ENCODE measurements at places on chromosomes 3 and 15.

DNA sequence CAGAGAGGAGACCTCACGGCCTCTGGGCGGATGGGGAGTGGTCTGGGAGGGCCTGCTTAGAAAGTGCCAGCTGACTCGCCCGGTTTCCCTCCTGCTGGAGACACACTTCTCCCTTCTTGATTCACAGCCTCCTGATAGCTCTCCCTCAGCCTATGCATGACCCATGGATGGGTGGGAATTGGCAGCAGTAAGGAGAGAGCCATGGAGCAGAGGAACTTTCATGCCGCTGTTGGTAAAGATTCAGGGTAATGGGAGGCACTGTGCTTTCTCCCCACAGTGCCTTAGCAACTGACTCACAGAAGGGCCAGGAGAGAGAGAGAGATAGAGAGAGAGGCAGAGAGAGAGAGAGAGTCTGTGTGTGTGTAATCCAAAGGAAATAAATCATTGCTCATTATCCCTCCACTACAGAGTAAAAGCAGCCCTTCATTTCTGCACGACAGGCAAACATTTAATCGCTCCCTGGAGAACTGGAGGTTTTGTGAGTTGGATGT is 82.8 kb downstream of the SEMA5B start:
- no peak for DNase-seq

DNA sequence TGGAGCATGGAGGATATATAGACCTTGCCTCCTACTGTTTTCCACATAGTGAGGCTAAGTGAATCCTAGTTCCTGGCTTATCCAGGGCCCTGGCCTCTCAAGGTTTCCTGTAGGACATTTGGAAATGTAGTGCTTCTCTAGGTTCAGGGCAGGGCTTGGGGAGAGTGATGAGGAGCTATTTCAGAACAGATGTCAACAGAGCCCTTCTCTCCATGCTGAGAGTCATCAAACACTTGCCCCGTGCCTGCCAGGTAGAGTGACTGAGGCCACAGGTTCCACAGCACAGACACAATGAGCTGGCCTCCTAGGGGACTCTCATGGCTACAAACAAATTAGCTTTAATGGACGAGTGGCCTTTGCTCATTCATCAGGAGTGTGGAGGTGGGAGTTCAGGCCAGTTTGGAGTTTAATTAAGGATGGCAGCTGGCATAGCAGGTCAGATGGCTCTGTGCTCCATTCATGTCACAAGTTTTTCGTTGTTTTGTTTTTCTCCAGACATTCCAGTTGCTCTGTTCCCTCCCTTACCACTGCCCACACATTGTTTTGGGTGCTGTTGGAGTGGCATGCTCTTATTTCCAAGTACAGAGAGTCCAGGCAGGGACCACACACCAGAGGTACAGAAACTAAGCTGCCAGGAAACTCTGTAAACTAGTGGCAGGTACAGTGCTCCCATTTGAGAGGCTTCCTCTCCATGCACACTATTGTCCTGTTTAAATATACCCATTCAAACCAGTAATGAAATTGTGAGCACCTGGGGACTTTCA is 189.8 kb downstream of the RYR3 start:
- DNase-seq: no peak

- no peak for DNase-seq
Observed at GRCh38 chr3:134955874-134956273, 160.8 kb downstream of the EPHB1 start.

GRCh38 chr3:100717637-100718487 is 8.6 kb downstream of the TFG start:
- no peak for DNase-seq

DNA sequence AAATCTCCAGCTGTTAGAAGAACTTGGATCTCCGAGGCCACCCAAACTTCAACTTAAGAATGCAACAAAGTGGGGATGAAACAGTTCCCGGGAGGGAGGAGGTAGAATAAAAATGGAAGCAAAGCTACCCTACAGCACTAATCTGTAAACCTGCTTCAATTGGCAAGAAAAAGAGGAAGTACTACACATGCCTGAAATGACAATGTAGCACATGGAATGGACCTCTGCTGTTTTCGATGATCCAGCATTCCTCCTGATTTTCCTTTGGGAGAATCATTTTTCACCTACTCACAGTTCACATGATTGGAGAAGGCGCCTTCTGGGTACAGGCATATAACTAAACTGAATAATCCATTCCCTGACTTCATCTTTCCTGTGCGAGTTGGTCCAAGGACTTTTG is 1081.5 kb downstream of the FHIT start:
- DNase-seq: no peak

GRCh38 chr15:56244811-56245576 is 1.3 kb upstream of the RFX7 start:
- peak; percentile 89 for DNase-seq

- peak; percentile 43 for DNase-seq
Observed at GRCh38 chr15:33675246-33675645, 293.1 kb upstream of the CHRM5 start.

DNA sequence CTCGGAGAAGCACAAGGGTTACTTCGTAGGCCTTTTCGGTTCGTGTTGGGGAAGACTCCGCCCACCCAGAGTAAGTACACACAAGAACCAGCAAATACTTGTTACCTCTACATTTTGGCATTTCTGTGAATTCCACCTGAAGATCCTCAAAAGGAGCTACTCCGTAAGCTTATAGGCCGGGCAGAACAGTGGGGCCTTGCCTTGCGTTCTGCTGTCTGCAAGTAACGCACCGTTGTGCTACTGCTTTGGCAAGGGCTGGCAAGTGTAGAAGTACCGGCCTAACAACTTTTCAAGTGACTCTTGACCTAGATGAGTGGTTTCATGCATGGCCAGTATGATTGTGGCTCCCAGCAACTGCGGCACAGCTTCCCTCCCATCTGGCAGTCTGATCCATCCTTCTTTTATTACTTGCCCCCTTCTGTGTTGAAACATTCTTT is 6.4 kb upstream of the DNAAF4 start:
- no peak for DNase-seq

DNA sequence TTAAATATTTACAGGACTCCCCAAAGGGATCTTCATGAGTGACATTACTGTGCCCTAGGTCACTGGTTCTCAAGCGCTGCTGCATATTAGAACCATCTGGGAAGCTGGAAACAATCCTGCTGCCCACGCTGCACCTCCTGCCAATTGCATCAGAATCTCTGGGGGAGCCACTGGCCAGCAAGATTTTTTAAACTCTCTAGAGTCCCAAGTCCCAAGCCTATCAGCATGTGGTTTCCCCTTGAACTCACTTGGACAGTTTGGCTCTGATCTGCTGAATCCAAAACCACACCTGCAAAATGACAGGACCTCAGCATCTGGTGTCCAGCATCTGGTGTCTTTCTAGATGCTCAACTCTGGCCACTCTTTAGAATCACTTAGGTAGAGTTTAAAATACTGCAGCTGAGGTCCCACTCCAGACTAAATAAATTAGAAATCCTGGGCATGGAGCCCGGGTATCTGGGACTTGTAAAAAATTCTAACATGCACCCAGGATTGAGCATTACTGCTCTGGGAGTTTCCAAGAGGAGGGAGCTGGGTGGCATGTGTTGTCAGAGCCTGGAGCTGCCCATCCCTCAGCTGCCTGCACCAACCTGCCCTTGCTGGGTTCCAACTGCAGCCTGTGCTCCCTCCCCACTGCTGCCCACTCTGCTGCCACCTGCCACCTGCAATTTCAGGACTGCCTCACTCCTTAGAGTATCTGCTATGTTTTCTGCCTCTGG is 311.3 kb downstream of the SLC9A9 start:
- peak; percentile 80 for DNase-seq

- no peak for DNase-seq
Observed at GRCh38 chr3:111584744-111585143, 10.4 kb downstream of the ZBED2 start.

GRCh38 chr3:66989241-66989640 is 8.9 kb upstream of the KBTBD8 start:
- DNase-seq: no peak

GRCh38 chr3:42130329-42131070 is 39.3 kb downstream of the TRAK1 start:
- DNase-seq: no peak

- no peak for DNase-seq
Observed at GRCh38 chr3:194028434-194029004, 107.4 kb upstream of the HES1 start.

Data from RPMI8226 (cell line).